ENCODE measurements at places on chromosomes 6 and 20. TPM values are rescaled to one million over a fixed set of nuclear protein-coding genes. Genes with fewer than 3 reads are reported as not detected.

The IL17F gene
- total RNA-seq = not detected

GRCh38 chr6:46865221-46865620, 56.5 kb downstream of the ADGRF5 start:
- no peak for DNase-seq

The PSORS1C2 gene
- not detected for total RNA-seq

GRCh38 chr6:84026721-84027164, 6.8 kb upstream of the MRAP2 start:
- DNase-seq = peak; percentile 77

The BACH2 gene
- not detected for total RNA-seq

GRCh38 chr6:157273756-157274470, 49.4 kb downstream of the TMEM242 start:
- DNase-seq = peak; percentile 19

DNA sequence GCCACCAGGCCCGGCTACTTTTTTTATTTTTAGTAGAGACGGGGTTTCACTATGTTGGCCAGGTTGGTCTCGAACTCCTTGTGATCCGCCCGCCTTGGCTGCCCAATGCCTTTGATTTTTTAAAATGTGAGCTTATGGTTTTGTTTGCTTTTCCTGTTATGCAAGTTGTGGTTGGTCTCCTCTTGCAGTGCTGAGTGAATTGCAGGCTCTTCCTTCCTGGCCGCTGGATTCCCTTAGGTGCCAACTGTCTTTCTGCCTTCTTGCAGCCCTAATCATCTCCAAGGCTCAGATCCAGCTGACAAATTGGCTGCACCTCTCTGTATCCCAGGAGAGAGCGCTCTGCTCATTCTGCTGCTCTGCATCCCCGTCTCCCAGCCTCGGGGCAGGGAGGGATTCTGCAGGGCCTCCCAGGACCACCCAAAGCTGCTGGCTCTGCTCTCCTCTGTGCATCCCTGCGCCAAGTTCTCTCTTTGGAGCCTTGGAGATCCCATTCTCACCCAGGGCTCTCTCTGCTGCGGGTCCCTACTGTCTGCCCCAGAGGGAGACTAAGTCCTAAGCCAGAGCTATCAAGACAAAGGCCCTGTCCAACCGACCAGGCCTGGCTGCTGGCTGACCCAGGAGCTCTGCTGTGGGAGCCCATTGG, 14.1 kb upstream of the EMILIN3 start:
- DNase-seq = no peak

- DNase-seq = no peak
These were observed 7.8 kb downstream of the USP49 start for GRCh38 chr6:41887331-41887751.

The MAFB gene
- 0.76 TPM for total RNA-seq

The MAP1LC3A gene
- 9.3 TPM for total RNA-seq

The ZSCAN23 gene
- total RNA-seq = 1.1 TPM

- DNase-seq = no peak
These were observed 12.7 kb downstream of the OR2B2 start for GRCh38 chr6:27899543-27899942.

DNA sequence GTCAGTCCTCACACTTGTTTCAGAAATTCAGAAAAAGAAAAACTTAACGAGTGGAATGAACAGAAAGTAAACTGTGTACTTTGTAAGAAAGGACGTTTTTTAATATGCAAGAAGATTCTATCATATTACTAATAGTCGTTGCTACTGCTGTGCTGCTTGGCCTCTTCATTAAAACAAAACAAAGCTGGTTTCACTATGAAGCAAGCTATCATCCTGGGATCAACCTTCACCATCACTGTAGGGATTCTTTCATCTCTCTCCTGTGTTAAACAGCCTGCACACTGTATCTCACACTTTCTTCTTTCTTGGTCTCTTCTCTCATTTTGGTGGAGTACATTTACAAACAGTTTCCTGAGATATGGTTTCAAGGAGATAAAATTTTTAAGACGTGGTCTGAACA, 284.2 kb downstream of the BTBD9 start:
- no peak for DNase-seq

GRCh38 chr6:8881663-8882062, 446.3 kb upstream of the SLC35B3 start:
- DNase-seq = no peak

DNA sequence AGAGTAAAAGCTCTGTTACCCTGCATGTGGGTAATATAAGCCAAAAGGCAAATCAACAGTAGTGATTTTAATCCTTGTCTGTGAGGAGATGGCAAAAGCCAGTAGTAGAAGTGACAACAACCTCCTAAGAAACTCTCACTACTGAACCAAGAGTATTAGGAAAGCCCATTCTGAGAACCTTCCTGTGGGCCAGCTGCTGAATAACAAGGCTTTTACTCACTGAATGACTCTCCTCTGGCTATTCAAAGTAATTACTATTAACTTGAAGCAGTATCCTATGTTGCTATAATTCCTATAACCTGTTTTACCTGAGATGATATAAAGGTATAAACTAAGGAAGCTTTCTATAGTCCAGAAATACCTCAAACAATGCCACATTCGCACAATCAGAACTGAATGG, 55.1 kb downstream of the CHD6 start:
- no peak for DNase-seq

The SLC12A5 gene
- not detected for total RNA-seq

DNA sequence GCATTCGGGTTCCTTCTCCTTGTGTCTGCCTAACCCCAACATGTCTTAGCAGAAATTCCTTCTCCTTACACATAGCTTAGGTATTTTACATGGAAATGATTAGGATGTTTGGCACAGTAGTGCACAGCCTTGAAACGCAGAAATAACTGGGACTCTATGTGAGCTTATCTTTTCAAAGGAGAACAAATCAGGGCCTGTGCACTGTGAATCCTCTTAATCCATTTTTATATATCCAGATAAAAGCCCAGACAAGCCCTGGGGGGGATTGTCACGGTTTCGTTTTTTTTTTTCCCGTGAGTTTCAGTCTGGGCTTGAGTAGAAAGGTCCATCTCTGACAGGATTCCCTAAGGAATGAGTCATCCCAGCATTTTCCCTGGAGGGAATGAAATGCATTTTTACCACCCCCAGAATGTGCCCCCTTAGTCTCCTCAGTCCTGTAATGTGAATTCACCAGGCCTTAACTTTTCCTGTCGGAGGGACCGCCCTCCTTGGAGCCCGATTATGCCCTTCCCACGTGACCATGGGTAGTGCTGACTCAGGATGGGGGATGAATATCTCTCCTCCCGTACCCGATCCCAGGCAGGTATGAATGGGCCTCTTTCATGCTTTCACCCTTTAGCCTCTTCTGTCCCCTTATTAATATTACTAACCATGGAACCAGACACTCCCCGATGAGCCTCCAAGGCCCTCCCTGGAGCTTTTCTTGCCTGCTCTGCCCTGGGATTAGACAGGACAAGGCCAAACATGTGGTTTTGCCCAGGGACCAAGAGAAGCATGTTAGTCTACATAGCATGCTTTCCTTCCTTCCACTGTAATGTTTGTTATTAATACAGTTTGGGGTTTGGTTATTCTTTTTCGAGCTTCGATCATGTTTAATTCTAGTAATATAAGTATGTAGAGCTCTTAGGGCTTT, 23.9 kb upstream of the NAA20 start:
- peak; percentile 28 for DNase-seq

- no peak for DNase-seq
These were observed 143.2 kb downstream of the PTCHD4 start for GRCh38 chr6:47967843-47968242.

DNA sequence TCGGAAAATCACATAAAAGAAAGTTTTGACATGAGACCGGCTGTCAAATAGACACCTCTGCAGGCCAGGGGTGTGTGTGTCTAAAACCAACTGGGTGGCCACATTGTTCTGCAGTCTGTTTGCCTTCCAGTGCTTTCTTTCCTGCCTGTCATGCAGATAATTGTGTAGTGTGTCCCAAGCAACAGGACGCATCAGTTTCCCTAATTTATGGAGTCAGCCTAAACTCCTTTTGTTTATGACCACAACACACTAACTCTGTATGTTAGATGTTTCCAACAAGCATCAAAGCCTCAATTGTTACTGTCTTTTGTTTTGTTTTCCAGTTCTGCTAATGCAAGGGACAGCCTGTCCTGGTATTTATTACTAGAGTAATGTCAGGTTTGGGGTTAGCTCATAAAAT, 205.7 kb downstream of the ATXN1 start:
- no peak for DNase-seq

The PGC gene
- total RNA-seq = 0.26 TPM

The CST7 gene
- not detected for total RNA-seq

The HLA-DMB gene
- total RNA-seq = 2.1 TPM

GRCh38 chr6:135325624-135326424, 144.7 kb downstream of the MYB start:
- DNase-seq = no peak

GRCh38 chr20:59771506-59772372, 161.7 kb downstream of the SYCP2 start:
- no peak for DNase-seq

GRCh38 chr6:117961301-117961700, 54.2 kb downstream of the SLC35F1 start:
- no peak for DNase-seq

All from HT-29 (cell line).